ENCODE measurements at places on chromosomes 2 and 18. TPM values are rescaled to one million over a fixed set of nuclear protein-coding genes. Genes with fewer than 3 reads are reported as not detected.

The VAMP5 gene
- total RNA-seq = 3.0 TPM

The IGFBP5 gene
- total RNA-seq = 415 TPM

GRCh38 chr2:69525261-69525660 is 88.0 kb upstream of the NFU1 start:
- no peaks in the 10 kb centered on the region for H3K27me3 ChIP-seq
- no peak overlapping the region for H3K27ac ChIP-seq
- H3K36me3 ChIP-seq = peaks cover 5% of the 10 kb centered on the region
- no peaks in the 10 kb centered on the region for H3K4me1 ChIP-seq

The TYMS gene
- 7.6 TPM for total RNA-seq

- H3K4me3 ChIP-seq = no peak overlapping the region
- DNase-seq = no peak
- no peaks in the 10 kb centered on the region for H3K27me3 ChIP-seq
- H3K27ac ChIP-seq = peak overlapping the region; percentile 73
Measured at GRCh38 chr2:64114912-64115277, 29.3 kb downstream of the PELI1 start.

The EML6 gene
- 2.6 TPM for total RNA-seq

- no peaks in the 10 kb centered on the region for H3K36me3 ChIP-seq
- peaks cover 8% of the 10 kb centered on the region for H3K4me1 ChIP-seq
- H3K27ac ChIP-seq = no peak overlapping the region
- H3K27me3 ChIP-seq = no peaks in the 10 kb centered on the region
- no peak overlapping the region for H3K4me3 ChIP-seq
Measured at GRCh38 chr2:171271971-171272436, 111.3 kb upstream of the TLK1 start.

DNA sequence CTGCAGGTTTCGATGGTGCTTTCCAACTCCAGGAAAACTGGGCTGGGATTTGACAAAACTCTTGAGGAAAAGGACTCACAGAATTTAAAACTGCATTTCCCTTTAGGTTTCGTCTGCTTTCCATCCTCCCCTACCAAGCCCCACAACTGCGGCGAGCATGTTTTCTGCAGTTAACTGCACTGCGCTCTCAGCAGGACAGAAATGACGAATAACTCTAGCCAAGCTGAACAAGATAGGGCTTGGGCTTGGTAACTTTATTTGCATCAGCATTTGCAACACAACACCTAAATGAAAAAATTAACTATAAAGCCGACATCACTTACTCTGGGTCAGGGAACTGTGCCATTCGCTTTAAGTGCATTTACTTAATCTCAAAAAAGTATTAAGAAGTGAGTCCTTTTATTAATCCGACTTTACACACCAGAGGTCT is 669 bp upstream of the PIKFYVE start:
- no peaks in the 10 kb centered on the region for H3K27me3 ChIP-seq
- peak overlapping the region; percentile 92 for H3K4me3 ChIP-seq
- peak; percentile 25 for DNase-seq
- peaks cover 25% of the 10 kb centered on the region for H3K4me1 ChIP-seq
- H3K36me3 ChIP-seq = no peaks in the 10 kb centered on the region
- H3K27ac ChIP-seq = peak overlapping the region; percentile 88

The TYW5 gene
- total RNA-seq = 10.1 TPM

DNA sequence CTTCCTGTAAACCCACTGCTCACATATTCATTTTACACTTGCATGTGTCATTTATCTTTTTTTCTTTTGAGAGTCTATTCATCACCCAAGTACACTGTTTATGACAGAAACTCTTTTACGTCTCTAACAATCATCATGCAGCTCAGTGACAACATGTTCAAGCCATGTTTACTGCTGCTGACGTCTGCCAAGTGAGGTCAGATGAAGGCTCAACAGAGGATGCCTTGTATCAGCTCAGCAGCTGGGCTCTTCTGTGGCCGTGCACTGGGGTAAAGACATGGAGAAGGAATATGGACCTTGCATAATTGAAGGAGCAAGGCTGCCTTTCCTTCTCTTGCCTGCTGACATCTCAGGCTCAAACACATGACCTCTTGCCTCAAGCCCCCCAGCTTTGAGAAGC is 99.6 kb downstream of the ADD2 start:
- H3K36me3 ChIP-seq = no peaks in the 10 kb centered on the region
- no peak overlapping the region for H3K27ac ChIP-seq
- no peaks in the 10 kb centered on the region for H3K4me1 ChIP-seq
- no peak for DNase-seq
- no peaks in the 10 kb centered on the region for H3K27me3 ChIP-seq
- no peak overlapping the region for H3K4me3 ChIP-seq

The SNORC gene
- total RNA-seq = not detected

- no peaks in the 10 kb centered on the region for H3K4me1 ChIP-seq
- no peak overlapping the region for H3K4me3 ChIP-seq
- DNase-seq = no peak
Measured at GRCh38 chr18:64991102-64991501, 759.7 kb upstream of the CDH7 start.

Data from body of pancreas (tissue), 4 donors.